ENCODE measurements at places on chromosomes 2 and 18.

- no peak overlapping the region for H3K27ac ChIP-seq
- no peak overlapping the region for H3K4me3 ChIP-seq
- no peaks in the 10 kb centered on the region for H3K4me1 ChIP-seq
- H3K27me3 ChIP-seq = no peaks in the 10 kb centered on the region
These were observed 121.0 kb downstream of the SUCLG1 start for GRCh38 chr2:84338069-84338468.

- H3K36me3 ChIP-seq = no peaks in the 10 kb centered on the region
- H3K27ac ChIP-seq = no peak overlapping the region
- peaks cover 2% of the 10 kb centered on the region for H3K27me3 ChIP-seq
- no peak for DNase-seq
These were observed 62.6 kb upstream of the TMEM177 start for GRCh38 chr2:119616421-119616820.

GRCh38 chr18:22624176-22624575 lies 206.5 kb upstream of the CTAGE1 start:
- H3K4me3 ChIP-seq = no peak overlapping the region
- no peaks in the 10 kb centered on the region for H3K36me3 ChIP-seq
- no peaks in the 10 kb centered on the region for H3K4me1 ChIP-seq
- no peak overlapping the region for H3K27ac ChIP-seq
- H3K27me3 ChIP-seq = no peaks in the 10 kb centered on the region

- H3K4me1 ChIP-seq = peaks cover 4% of the 10 kb centered on the region
- H3K27ac ChIP-seq = no peak overlapping the region
These were observed 20.0 kb downstream of the MERTK start for GRCh38 chr2:111918383-111918806.

GRCh38 chr2:226524381-226524843 lies 275.2 kb downstream of the IRS1 start:
- H3K4me1 ChIP-seq = peaks cover 8% of the 10 kb centered on the region
- H3K4me3 ChIP-seq = no peak overlapping the region
- peak overlapping the region; percentile 98 for H3K27ac ChIP-seq

- H3K36me3 ChIP-seq = no peaks in the 10 kb centered on the region
- peaks cover 93% of the 10 kb centered on the region for H3K27me3 ChIP-seq
- H3K4me3 ChIP-seq = no peak overlapping the region
- DNase-seq = no peak
- H3K27ac ChIP-seq = no peak overlapping the region
- no peaks in the 10 kb centered on the region for H3K4me1 ChIP-seq
These were observed 1.2 kb downstream of the HOXD4 start for GRCh38 chr2:176152350-176153181.

DNA sequence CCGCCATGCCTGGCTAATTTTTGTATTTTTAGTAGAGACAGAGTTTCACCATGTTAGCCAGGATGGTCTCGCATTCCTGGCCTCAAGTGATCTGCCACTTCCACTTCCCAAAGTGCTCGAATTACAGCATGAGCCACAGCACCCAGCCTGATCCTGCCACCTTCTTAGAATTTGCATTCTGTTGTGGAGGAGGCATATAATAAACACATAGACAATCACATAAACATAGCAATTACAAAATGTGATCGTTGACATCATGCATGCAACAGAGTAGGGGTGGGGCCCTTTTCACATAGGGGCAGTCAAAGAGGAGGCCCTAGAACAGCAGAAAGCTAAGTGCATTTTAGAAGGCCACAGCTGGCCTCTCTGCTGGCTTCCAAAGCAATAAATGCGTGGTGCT lies 39.9 kb upstream of the TSPYL6 start:
- no peaks in the 10 kb centered on the region for H3K36me3 ChIP-seq
- no peak overlapping the region for H3K4me3 ChIP-seq
- no peak for DNase-seq
- peaks cover 2% of the 10 kb centered on the region for H3K27me3 ChIP-seq
- H3K27ac ChIP-seq = no peak overlapping the region

GRCh38 chr2:26626606-26627005 lies 14.6 kb downstream of the CIB4 start:
- H3K27ac ChIP-seq = no peak overlapping the region
- no peak overlapping the region for H3K4me3 ChIP-seq
- no peak for DNase-seq
- peaks cover 5% of the 10 kb centered on the region for H3K4me1 ChIP-seq
- peaks cover 16% of the 10 kb centered on the region for H3K27me3 ChIP-seq

DNA sequence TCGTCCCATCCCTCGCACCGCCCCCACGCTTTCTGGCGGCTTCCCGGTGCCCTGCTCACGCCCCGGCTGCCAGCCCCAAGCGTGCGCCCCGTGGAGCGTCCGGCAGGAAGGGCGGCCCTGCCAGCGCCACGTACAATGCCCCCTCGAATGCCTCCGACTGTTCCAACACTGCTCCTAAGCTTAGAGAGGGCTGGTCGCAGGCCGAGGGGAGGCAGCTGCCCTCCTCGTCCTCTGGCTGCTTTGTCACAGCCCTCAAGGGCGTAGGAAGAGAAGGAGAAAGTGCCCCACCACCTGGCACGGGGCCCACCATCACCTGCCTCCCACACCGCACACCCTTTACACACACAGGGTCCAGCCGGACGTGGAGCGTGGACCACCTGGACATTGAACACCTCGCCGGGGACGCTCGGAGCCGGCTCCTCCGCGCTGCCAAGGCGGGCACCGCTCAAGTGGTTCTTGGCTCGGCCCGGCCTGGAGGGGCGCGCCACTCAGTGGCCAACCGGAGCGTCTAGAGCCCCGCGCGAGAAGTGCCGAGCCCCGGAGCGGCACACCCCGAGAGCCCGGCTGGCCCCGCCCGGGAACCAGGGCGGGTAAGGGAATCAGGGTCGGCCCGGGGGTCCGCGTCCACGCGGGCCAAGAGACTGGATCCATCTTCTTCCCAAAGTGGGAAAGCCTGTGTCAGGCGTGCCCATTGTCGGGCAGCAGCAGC lies 830 bp downstream of the DNER start:
- peaks cover 34% of the 10 kb centered on the region for H3K27me3 ChIP-seq
- DNase-seq = no peak
- no peak overlapping the region for H3K27ac ChIP-seq
- peaks cover 2% of the 10 kb centered on the region for H3K4me1 ChIP-seq
- peak overlapping the region; percentile 38 for H3K4me3 ChIP-seq

DNA sequence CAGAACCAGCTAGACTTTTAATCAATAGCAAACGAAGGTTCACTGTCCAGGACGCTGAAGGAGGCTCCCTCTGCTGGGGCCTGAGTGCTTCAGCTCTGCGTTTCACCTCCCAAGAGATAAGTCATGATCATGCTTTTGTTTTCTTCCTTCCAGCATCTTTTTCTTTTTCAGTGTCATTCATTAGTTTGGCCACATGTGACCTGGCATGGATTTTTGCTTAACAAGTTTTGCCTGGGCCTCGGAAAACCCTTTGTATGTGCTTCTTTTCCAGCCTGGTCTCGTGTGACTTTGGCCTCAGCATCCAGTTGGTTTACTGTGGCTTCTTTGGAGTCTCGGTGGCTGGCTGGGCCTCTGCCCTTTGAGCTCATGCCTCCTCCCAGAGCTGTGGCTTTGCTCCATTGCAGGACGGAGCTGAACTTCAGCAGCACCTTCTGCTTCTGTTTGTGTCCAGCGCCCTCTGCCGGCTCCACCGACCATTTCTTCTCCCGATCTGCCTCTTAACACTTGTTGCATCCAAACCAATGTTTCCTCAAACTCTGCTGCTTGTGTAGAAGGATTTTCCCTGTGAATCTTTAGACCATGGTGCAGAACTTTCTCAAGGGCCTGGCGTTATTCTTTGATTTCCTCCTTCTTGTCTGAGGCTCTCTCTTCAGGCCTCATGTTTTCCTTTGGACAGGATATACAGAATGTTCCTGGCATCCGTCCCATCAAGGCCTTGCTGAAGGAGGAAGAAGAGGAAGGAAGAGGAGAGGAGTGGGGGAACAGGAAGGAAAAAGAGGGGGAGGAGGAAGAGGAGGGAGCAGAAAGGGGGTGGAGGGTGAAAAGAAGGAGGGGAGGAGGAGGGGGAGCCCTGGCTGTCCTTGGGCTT lies 23.6 kb upstream of the HES6 start:
- no peak overlapping the region for H3K27ac ChIP-seq
- peaks cover 7% of the 10 kb centered on the region for H3K4me1 ChIP-seq
- H3K4me3 ChIP-seq = no peak overlapping the region

DNA sequence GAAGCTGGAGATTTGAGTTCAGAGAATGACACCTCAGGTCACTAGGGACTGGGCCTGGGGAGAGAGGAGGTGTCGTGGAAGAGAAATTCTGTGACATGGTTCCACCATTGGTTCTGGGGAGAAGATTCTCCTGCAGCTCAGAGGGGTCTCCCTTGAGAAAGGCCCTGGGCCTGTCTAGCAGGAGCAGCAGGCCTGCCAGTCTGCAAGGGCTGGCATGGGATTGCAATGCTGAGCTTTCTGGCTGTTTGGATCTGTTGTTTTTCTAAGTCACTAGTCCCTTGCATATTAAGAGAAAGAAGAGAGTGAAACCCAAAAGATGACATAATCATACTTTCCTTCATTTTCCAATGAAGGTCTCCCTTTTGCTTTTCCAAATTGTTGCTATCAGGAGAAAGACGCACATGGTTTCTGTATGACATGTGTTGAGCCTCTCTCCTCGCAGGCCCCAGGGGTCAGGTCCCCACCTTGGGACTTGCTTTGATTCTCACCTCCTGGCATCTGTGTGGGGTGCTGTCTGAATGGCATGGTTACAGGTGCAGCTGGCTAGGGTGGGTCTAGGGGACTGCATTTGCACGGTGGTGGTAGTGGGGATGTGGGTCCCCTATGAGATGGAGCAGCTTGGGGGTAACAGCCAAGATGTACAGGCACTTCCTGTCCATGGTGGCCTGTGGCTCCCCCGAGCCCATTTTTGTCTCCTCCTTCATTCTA lies 117.8 kb downstream of the GLI2 start:
- H3K36me3 ChIP-seq = peaks cover 10% of the 10 kb centered on the region
- no peak overlapping the region for H3K4me3 ChIP-seq
- peaks cover 25% of the 10 kb centered on the region for H3K4me1 ChIP-seq

- no peak overlapping the region for H3K4me3 ChIP-seq
- H3K4me1 ChIP-seq = no peaks in the 10 kb centered on the region
- no peak for DNase-seq
- no peak overlapping the region for H3K27ac ChIP-seq
- no peaks in the 10 kb centered on the region for H3K27me3 ChIP-seq
These were observed 52.4 kb downstream of the FARSB start for GRCh38 chr2:222603501-222603900.

DNA sequence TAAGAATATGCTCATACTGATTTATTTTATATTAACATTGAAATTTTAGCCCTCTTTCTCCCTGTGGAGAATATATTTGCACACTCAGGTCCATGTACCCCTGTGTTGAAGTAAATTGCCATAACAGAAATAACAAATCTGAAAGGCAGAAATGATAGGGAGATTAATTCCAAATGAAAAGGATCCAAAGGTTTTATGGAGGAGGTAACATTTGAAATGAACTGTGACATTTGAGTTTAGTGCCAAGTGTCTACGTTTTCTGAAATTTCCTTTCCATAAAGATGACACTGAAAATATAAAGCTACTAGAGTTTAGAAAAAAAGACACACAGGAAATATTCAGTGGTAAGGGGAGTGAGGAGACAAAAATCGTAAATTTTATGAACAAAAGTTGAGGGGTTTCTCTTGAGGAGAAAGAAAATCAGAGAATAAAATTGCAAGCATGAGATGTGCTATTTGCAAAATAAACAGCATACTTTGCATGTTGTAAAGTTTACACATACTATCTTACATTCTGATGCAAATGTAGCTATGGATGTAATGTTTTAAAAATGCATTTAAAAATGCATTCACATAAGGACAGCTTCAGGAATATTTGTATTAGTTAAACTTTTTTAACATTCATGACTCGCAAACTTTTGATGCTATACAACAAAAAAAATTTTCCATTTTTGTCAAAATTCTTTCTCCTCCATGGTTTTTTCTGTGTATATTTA lies 69.5 kb downstream of the BAZ2B start:
- H3K4me3 ChIP-seq = no peak overlapping the region
- peak overlapping the region; percentile 3 for H3K27ac ChIP-seq
- no peaks in the 10 kb centered on the region for H3K27me3 ChIP-seq
- peaks cover 2% of the 10 kb centered on the region for H3K4me1 ChIP-seq
- H3K36me3 ChIP-seq = peaks cover 6% of the 10 kb centered on the region
- peak; percentile 26 for DNase-seq

GRCh38 chr2:204331180-204331579 lies 214.1 kb upstream of the PARD3B start:
- H3K4me3 ChIP-seq = no peak overlapping the region
- H3K4me1 ChIP-seq = peaks cover 6% of the 10 kb centered on the region
- H3K36me3 ChIP-seq = no peaks in the 10 kb centered on the region
- H3K27me3 ChIP-seq = no peaks in the 10 kb centered on the region
